Iris pigment epithelial cell (primary cell): ENCODE measurements at places on chromosomes 5 and 9.

GRCh38 chr9:127837346-127837745, 17.1 kb downstream of the ENG start:
- no peak for DNase-seq

DNA sequence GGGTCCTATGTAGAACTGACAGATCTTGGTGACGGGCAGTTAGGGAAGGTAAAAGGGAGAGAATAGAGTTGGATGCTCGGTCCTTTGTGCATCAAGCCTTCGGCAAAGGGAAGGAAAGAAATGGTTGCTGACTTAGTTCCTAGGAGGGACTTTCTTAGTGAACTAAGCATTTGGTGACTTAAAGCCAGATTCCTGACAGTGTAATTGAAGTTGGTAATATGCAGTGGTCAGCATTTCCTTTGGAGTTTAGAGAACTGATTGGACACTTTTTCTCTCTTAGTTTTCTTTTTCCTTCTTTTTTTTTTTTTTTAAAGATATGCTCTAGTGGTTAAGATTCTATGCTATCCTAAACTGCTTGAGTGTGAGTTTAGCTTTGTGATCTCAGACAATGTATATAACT, 2.3 kb downstream of the CLTA start:
- no peak for DNase-seq

- peak; percentile 72 for DNase-seq
These were observed at the start of gene NCS1 for GRCh38 chr9:130172161-130172857. Gene NCS1, plus strand, starts transcription at chr9:130172404. Its CDS starts 260 bp downstream, at chr9:130172664.

GRCh38 chr9:125774106-125774505, 26.9 kb downstream of the PBX3 start:
- DNase-seq: no peak

DNA sequence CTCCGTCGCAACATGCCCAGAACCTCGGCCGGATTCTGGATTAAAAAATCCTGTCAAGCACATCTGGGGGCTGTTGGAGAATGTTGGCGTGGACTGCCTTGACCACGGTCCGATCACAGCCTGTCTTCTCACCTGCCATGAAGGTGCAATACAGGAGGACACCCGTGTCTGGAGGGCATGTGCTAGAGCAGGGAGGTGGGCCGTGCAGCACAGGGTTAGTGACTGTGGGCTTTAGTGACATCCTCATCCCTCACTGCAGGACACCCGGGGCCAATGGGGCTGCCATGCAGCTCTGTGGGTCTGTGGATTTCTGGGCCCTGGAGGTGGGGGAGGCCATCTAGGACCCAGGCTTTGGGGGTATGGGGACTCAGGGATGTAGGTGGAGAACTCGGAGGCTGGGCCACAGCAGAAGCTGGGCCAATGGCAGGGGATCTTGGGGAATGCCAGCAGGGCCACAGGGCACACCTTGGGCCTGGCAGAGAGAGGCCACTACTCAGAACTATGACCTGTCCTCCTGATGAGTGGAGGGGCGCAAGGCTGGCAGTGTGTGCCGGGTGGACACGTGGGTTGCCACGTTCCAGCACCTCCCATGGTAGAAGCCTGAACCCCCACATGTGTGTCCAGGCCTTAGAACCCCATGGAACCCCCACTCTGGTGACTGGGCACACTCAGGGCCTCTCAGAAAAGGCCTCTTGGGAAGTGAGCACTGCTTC, 23.3 kb downstream of the ZDHHC11B start:
- DNase-seq: no peak

DNA sequence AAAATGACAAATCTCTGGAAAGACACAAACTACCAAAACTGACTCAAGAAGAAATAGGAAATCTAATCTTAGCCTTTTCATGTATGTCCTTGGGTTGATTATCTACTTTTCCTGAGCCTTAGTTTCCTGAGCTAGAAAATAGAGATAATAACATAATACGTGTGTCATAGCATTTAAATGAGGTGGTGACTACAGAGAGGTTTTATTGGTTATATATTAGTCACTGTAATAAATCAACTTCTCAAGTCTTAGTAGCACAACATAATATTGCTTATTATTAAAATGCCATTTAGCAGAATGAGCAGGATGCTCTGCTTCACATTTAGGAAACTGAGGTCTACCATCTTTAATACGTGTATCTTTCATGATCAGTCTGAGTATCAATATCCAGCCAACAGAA, 7.1 kb upstream of the PJA2 start:
- no peak for DNase-seq

GRCh38 chr5:57938174-57938557, 455.6 kb upstream of the ACTBL2 start:
- no peak for DNase-seq

GRCh38 chr9:113737517-113738271, 138.4 kb upstream of the ZNF618 start:
- DNase-seq: peak; percentile 56

- DNase-seq: no peak
These were observed 275.2 kb upstream of the PCSK5 start for GRCh38 chr9:75615284-75615683.

DNA sequence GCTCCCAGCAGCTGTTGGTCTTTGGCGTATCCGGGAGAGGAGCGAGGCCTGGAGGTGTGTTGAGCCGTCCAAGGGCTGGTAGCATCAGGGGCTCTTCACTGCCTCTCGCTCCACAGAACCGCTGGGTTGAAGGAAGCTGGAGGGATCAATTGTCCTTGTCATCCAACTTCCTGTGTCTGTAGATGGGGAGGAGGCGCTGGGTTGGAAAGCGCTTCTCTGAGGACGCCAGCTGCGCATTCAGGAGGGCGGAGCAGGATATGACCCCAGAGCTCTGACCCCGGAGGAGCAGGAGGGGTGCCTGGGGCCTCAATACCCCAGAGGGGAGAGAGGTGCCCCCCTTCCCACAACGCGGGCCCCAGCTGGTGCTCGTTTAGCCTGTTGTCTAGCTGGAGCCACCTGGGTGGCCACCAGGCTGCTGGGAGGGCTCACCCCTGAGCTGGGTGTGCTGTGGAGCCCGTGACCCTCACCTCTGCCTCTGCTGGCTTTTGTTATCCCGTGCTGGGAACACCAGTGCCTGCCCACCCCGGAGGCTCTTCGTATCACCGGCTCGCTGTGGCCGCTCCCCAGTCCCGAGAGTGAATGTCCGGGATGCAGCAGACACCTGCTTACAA, 2.0 kb upstream of the DBH start:
- DNase-seq: no peak

DNA sequence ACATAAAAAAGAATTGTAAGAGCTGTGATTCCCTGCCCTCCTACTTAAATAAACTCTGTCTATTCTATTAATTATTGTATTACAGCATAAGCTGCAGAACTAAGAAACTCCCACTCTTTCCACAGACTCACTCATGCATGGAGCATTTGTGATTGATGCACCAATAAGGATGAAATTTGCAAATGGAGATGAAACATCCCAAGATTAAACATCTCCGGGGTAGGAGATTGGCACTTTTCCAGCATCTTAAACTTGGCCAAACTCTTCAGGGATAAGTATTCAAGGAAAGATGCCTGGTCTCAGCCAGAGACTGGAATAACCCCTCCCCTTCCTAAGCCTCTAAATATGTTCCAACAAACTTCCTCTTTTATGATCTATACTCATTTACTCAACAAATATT, 472.0 kb downstream of the ACTL7B start:
- DNase-seq: no peak

DNA sequence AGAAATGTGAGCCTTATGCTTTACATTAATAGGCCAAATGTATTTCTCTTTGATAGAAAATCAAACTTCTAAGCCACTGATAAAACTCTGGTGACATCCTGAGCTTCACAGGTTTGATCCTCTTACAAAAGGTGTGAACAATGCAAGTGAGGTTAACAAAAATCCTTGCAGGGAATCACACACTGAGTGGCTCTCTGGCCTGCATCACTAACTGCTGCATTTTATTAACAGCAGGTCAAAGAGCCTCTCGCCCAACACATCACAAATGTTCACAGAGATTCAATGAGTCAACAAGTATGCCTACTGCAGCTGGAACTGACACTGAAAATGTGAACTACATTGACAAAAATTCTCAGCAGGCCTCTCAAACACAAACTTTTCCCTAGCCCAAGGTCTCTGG, 122.3 kb downstream of the SEMA5A start:
- DNase-seq: no peak

DNA sequence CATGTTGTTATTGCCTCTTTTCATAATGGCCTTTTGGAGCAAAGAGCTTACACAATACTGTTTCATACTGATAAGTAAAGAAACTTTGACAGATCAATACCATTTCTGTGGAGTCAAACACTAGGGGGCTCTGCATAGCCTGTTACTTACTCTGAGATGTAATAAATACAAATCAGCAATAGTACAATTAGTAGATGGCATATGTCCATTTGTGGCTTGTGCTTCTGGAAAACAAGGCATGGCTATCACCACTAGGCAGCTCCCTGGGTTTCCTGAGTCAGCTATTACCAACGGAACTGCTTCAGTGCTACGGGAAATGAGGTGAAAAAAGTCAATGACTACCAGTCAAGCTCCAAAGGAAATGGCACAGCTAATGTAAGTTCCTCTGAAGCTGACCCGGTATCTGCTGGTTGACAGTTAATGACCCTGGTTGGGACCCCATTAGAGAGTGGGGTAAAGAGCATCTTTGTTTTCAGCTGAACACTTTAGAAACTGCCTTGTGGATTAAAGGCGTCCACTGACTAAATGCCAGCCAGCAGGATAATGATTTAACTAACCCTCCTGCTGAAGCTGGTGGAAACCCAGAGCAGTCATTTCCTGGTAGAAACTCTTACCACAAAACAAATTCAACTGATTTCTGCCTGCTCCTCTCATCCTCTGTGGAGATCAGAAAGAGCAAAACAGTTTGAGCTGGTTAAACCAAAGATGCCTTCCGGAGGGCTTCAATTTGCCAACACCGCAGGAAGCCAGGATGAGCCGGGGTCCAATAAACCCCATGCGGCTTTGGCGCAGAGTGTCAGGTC, 69.0 kb upstream of the FAM169A start:
- peak; percentile 54 for DNase-seq

GRCh38 chr9:14317667-14318320, 3.9 kb upstream of the NFIB start:
- no peak for DNase-seq

GRCh38 chr5:99025298-99026045, 96.7 kb upstream of the CHD1 start:
- DNase-seq: peak; percentile 26

DNA sequence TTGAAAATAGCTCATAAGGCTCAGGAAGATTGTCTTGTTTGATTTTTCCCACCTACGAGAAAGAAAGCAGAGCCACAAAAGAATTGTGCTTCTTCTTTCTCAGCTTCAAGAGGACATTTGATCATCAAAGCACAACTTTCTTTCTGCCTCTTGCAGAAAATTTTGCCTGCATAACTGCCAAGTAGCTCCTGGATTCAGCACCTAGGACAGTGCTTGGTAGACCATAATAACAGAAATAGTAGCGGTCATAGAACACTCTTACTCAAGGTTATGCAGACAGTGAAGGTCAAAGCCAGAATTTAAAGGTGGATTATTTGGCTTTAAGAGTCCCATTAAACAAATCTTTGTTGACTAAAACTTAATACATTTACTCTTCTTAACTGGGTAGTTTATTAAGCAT, 594.7 kb upstream of the CCNG1 start:
- DNase-seq: no peak

- peak; percentile 82 for DNase-seq
These were observed 46.7 kb upstream of the TMC1 start for GRCh38 chr9:72474676-72475075.

- DNase-seq: peak; percentile 97
These were observed 28.6 kb upstream of the SELENOP start for GRCh38 chr5:42840269-42840668.

- DNase-seq: no peak
These were observed 144.7 kb downstream of the APBA1 start for GRCh38 chr9:69527454-69527853.

DNA sequence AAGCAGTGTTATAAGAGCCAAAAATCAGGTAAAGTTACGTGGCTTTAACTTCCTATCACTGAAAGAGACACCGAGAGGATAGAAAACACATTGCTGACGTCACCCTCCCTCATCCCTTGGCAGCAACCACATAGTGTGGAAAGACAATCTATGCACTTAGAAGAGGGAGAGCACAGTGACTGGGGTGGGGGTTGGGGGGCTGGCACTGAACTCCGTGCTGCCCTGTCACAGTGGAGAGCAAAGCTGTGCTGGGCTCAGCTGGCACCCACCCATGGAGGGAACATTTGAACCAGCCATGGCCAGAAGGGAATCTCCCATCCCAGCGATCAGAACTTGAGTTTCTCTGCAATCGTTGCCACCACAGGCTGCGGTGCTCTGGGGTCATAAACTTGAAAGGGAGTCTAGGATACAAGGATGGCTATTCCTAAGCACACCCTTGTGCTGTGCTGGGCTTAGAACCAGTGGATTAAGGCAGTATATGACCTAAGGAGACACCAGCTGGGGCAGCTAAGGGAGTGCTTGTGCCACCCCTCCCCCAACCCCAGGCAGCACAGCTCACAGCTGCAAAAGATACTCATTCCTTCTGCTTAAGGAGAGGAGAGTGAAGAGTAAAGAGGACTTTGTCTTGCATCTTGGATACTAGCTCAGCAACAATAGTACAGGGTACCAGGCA, 73.4 kb downstream of the KIAA0825 start:
- no peak for DNase-seq

DNA sequence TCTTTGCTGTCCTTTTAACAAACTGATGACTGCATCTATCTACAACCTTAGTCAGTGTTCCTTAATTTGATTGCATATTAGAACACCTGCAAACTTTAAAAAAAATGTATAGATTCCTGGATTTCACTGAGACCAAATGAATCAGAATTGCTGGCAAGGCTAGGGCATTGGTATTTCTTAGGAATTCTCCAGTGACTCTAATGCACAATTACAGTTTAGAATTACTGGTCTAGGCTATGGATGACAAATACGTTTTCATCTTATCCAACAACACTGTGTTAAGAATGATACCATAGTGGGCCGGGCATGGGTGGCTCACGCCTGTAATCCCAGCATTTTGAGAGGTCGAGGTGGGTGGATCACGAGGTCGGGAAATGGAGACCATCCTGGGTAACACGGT, 545.9 kb upstream of the RIOK2 start:
- DNase-seq: peak; percentile 4

- DNase-seq: no peak
These were observed 62.1 kb upstream of the FANCC start for GRCh38 chr9:95379630-95380029.

GRCh38 chr9:116005205-116005604, 148.4 kb upstream of the PAPPA start:
- no peak for DNase-seq

DNA sequence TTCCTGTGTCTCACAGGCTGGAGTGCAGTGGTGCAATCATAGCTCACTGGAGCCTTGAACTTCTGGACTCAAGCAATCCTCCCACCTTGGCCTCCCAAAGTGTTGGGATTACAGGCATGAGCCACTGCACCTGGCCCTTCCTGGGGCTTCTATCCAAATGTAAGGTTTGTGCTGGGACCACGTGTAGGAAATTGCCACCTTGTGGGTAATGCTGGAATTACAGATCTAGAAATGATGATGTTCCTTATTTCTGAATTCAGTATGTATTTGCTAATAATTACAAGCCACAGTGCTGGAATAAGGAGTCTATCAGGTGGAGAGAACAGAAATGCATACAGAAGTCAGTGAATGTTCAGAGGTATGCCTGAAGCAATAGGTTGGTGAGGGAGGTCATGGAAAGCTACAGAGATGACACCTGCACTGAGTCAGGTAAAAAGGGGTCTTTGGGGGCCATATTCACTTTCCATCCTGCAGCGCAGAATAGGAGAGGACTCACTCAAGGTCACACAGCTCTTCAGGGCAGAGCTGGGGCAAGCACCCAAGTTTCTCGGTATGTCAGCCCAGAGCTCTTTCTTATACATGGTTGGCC, 8.8 kb upstream of the IGFBPL1 start:
- DNase-seq: peak; percentile 47

GRCh38 chr5:96936431-96937320, 796 bp downstream of the LNPEP start:
- peak; percentile 49 for DNase-seq
